ENCODE measurements at places on chromosomes 13 and 19.

DNA sequence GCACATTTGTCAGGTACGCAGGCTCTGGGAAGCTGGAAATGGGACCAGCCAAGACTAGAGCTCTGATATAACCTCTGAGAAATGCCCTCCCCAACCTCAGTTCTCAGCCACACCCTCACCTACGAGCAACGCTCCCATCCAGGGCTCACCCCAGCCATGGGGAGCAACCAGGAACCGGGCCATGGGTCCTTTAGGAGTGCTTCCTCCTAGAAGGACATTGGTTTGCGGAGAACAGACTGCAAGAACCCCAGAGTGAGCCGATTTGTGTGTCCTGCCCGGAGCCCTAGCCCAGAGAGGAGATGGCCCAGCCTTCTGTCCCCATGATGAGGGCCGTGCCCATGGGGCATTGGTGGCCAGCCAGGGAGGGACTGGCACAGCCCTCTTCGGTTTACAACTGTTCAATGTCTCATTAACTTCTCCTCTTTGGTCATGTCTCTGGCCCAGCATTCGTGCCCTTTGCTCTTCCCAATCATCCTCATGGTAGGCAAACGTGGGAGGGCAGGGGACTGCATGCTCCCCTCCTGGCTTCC is 32.9 kb upstream of the IGSF23 start:
- DNase-seq, result no peak
- no peak overlapping the region for H3K27ac ChIP-seq
- H3K4me1 ChIP-seq, result peaks cover 1% of the 10 kb centered on the region
- H3K27me3 ChIP-seq, result no peaks in the 10 kb centered on the region

DNA sequence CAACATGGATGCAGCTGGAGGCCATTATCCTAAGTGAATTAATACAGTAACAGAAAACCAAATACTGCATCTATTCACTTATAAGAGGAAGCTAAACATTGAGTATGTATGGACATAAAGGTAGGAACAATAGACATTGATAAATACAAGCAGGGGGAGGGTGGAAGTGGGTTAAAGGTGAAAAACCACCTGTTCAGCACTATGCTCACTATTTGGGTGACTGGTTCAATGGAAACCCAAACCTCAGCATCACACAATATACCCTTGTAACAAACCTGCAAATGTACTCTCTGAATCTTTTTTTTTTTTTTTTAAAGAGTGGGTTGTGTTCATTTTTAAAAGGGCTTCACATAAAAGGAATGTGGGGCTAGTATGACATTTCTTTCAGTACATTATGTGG is 26.9 kb upstream of the CPB2 start:
- no peaks in the 10 kb centered on the region for H3K4me1 ChIP-seq
- H3K4me3 ChIP-seq, result no peak overlapping the region
- no peaks in the 10 kb centered on the region for H3K36me3 ChIP-seq
- DNase-seq, result no peak
- H3K27ac ChIP-seq, result no peak overlapping the region

DNA sequence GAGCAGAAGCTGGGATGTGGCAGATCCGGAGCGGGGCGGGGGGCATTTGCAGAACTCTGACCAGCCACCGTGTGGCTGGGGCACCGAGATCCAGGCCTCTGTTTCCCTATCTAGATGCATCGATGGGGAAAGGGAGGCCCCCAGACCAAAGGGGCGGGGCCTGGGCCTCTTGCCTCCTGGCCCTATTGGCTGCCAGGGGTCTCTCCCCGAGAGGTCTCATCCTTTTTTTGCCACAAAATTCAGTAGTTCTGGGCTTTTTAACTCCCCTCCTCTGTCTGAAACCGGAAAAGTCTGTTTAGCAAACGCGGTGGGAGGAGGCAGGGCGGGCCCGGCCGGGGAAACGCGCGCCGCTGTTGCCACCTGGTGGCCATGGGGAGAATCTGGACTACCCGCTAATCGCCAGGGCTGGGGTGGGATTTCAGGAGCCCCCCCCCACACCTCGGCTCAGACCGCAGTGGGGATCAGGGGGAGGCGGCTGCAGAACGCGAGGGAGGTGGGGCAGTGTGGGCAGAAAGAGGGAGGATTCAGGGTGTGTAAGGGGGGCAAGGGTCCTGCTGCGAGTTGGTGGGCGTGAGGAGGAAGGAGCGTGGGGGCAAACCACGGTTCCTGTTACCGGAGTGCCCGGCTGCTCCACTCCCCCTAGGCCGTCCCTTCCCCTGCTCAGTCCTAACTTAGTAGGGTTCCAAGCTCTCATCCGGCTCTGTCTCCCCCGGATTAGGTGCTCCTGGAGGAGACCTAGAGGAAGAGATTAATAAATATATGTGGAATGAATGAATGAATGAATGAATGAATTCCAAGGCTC is 28.3 kb downstream of the IL12RB1 start:
- H3K36me3 ChIP-seq, result no peaks in the 10 kb centered on the region
- peak; percentile 97 for DNase-seq
- H3K4me3 ChIP-seq, result peak overlapping the region; percentile 37
- H3K27ac ChIP-seq, result no peak overlapping the region
- no peaks in the 10 kb centered on the region for H3K27me3 ChIP-seq
- peaks cover 4% of the 10 kb centered on the region for H3K4me1 ChIP-seq

GRCh38 chr13:30133996-30134395 is 173.4 kb downstream of the KATNAL1 start:
- H3K36me3 ChIP-seq, result no peaks in the 10 kb centered on the region
- no peak overlapping the region for H3K4me3 ChIP-seq
- no peaks in the 10 kb centered on the region for H3K27me3 ChIP-seq
- peak; percentile 65 for DNase-seq

- H3K4me1 ChIP-seq, result peaks cover 35% of the 10 kb centered on the region
- DNase-seq, result peak; percentile 8
- H3K27me3 ChIP-seq, result no peaks in the 10 kb centered on the region
- no peak overlapping the region for H3K4me3 ChIP-seq
These were observed 36.3 kb downstream of the COL4A2 start for GRCh38 chr13:110343241-110343865.

DNA sequence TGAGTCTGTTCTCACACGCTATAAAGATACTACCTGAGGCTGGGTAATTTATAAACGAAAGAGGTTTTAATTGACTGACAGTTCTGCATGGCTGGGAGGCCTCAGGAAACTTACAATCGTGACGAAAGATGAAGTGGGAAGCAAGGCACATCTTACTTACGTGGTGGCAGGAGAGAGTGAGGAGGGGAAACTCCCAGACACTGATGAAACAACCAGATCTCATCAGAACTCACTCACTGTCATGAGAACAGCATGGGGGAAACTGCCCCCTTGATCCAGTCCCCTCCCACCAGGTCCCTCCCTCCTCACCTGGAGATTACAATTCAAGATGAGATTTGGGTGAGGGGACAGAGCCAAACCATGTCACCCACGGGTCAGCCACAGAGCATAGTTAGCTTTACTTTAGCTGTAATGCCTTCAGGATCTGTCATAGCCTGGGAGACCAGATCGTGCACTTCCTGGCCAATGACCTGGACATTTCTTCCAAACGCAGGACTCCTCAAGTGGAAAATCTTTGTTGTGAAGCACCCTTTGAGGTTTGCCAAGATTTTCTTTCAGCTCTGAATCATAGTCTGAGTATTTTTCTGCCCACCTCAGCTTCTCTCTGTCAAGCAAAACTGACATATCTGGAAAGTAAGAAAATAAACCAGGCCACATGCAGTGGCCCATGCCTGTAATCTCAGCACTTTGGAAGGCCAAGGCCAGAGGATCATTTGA is 25.2 kb upstream of the HIF3A start:
- H3K4me1 ChIP-seq, result peaks cover 12% of the 10 kb centered on the region
- no peak overlapping the region for H3K4me3 ChIP-seq
- no peaks in the 10 kb centered on the region for H3K36me3 ChIP-seq
- H3K27me3 ChIP-seq, result peaks cover 36% of the 10 kb centered on the region
- peak; percentile 83 for DNase-seq
- peak overlapping the region; percentile 50 for H3K27ac ChIP-seq

DNA sequence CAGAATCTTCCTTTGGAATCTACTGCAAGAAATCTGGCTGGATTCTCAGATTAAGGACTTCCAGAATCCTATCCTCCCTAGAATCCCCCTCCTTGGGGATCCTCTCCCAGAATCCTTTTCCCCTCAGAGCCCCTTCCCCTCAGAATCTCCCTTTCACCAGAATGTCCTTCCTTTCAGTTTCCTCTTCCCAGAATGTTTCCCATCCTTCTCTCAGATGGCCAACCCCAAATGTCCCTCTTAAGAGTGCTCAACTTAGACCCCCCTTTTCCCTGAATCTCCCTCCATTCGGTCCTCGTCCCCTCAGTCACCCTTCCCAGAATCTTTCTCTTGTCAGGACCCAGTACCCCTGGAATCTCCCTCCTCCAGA is 584 bp upstream of the RPS16 start:
- peaks cover 30% of the 10 kb centered on the region for H3K36me3 ChIP-seq
- H3K27ac ChIP-seq, result peak overlapping the region; percentile 78
- peak; percentile 39 for DNase-seq
- H3K4me3 ChIP-seq, result peak overlapping the region; percentile 93
- H3K4me1 ChIP-seq, result peaks cover 20% of the 10 kb centered on the region

GRCh38 chr13:48505597-48506091 is 27.2 kb downstream of the RCBTB2 start:
- H3K4me3 ChIP-seq, result no peak overlapping the region
- peak overlapping the region; percentile 36 for H3K27ac ChIP-seq

- H3K27ac ChIP-seq, result no peak overlapping the region
- DNase-seq, result peak; percentile 67
- H3K36me3 ChIP-seq, result peaks cover 6% of the 10 kb centered on the region
- no peak overlapping the region for H3K4me3 ChIP-seq
- no peaks in the 10 kb centered on the region for H3K27me3 ChIP-seq
- H3K4me1 ChIP-seq, result no peaks in the 10 kb centered on the region
These were observed 6.8 kb upstream of the ZNF324 start for GRCh38 chr19:58460039-58460438.

DNA sequence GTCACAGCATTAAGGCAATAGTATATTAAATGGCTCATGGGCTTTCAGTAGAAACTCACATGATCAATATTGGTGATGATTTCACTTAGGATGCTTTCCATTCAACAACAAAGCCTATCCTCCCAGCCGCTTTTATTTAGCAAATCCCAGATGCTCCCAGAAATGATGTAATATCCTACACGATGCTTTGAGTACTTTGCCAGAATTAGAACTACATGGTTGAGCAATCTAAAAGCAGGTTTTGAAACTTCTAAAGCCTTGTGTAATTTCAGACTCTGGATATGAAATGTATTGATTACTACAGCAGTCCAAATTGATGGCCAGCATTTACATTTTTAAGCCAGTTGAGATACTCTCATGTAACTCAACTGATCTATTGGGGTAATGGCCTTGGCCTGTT is 13.6 kb downstream of the DLEU7 start:
- no peak overlapping the region for H3K27ac ChIP-seq
- H3K4me1 ChIP-seq, result no peaks in the 10 kb centered on the region
- H3K36me3 ChIP-seq, result no peaks in the 10 kb centered on the region
- H3K4me3 ChIP-seq, result no peak overlapping the region
- no peak for DNase-seq

GRCh38 chr19:45117167-45117594 is 24.2 kb downstream of the PPP1R37 start:
- peaks cover 8% of the 10 kb centered on the region for H3K4me1 ChIP-seq
- H3K4me3 ChIP-seq, result no peak overlapping the region
- H3K27ac ChIP-seq, result no peak overlapping the region
- DNase-seq, result no peak
- H3K36me3 ChIP-seq, result no peaks in the 10 kb centered on the region

DNA sequence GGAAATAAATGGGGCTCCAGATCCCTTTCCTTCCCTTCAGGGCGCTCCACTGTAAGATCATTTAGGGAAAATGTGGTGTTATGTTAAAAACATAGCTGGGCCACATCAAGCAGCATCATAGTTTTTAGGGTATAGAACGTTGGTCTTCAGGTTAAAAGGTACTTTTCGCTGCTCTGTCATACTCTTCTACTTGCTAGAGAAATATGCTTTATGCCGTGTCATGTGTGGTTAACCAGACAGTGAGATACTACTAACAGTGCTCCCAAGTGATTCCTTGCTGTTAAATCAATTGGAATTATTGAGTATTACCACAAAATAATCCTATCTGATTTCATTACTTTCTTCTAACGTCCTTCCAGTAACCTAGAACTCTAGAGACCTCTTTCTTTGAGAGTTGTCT is 1.1 kb upstream of the NDFIP2 start:
- H3K36me3 ChIP-seq, result no peaks in the 10 kb centered on the region
- H3K27ac ChIP-seq, result no peak overlapping the region
- no peak for DNase-seq
- peaks cover 28% of the 10 kb centered on the region for H3K4me1 ChIP-seq

GRCh38 chr19:33752018-33752800 is 44.5 kb upstream of the KCTD15 start:
- H3K36me3 ChIP-seq, result no peaks in the 10 kb centered on the region
- H3K4me3 ChIP-seq, result no peak overlapping the region
- peak; percentile 64 for DNase-seq
- peaks cover 7% of the 10 kb centered on the region for H3K27me3 ChIP-seq
- no peaks in the 10 kb centered on the region for H3K4me1 ChIP-seq
- H3K27ac ChIP-seq, result no peak overlapping the region

- peaks cover 6% of the 10 kb centered on the region for H3K4me1 ChIP-seq
- H3K4me3 ChIP-seq, result peak overlapping the region; percentile 96
- no peaks in the 10 kb centered on the region for H3K27me3 ChIP-seq
- H3K27ac ChIP-seq, result peak overlapping the region; percentile 95
- no peak for DNase-seq
- no peaks in the 10 kb centered on the region for H3K36me3 ChIP-seq
These were observed 859 bp downstream of the ZNF433 start for GRCh38 chr19:12034620-12035019.

Measured in osteoblast (primary cell).